ENCODE measurements at places on chromosomes 12 and 14.
A peak's percentile ranks its signal among the peaks of the same experiment; 100 is the strongest.

DNA sequence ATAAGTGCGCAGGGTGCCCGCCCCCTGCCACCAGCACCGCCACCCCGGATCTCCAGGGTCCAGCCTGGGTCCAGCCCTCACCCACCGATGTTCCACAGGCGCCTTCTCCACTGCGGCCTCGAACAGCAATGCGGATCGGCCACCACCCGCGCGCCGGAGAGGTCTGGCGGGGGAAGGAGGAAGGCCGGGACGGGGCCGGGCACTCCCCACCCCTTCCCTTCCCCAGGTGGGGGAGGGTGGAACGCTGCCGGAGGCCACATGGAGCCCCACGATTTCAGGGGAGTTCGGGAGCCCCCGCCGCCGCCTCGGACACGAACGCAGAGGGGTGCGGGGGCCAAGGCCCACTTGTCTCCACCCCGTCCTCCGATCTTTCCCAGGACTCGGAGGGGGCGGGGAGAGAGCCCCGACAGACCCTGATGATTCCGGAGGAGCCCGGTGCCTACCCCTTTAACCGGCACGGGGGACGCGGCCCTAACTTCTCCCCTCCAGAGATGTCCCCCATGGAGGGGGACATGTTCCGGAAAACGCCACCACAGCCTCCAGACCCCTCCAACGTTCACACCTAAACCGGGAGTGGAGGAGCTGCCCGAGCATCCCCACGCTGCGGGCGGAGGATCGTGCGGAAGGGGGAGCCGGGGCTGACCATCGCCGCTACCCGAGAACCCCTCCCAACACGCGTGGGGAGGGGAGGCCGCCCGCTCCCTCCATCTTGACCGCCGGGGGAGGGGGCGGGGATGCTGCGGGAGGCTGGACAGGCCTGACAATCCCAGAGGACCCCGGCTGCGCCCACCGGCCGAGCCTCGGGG, 1.1 kb downstream of the ATXN2 start:
- peak; percentile 28 for DNase-seq

DNA sequence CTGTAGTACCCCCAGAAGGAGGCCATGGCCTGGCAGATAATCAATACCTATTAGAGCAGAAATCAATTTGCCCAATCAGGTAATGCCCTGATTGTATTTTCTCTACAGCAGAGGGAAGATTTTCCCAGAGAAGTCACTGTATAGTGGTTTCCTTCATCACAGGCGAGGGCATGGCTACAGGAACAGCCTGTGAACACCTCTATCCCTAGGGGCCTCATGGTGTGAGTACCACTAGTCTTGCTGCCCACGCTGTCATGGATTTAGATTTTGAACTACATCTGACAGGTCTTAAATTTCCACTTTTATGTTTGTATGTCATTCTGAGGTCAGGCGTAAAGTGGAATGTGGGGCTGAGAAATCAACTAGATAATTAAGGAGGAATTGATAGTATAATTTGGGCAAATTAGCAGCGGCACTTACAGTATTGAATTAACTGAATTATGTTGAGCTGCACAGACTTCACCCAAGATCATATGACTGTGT, 42.4 kb upstream of the STXBP6 start:
- DNase-seq = no peak

DNA sequence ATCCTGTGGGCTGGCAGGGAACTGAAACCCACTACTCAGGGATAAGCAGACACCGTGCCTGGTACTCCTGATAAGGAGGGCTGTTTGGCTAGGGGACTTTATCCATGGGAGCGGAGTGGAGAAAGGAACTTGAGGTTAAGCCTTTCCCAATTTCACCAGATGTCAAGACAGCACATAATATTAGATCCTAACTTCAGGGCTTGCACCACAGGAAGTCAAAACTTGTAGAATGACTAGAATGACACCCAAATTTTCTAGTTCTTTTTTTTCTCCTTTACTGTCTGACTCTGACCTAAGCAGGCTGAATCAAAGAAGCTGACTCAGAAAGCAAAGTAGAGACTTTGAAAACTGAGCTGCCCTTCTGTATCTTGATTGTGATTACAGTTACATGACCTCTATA, 7.1 kb upstream of the CGRRF1 start:
- DNase-seq = no peak

DNA sequence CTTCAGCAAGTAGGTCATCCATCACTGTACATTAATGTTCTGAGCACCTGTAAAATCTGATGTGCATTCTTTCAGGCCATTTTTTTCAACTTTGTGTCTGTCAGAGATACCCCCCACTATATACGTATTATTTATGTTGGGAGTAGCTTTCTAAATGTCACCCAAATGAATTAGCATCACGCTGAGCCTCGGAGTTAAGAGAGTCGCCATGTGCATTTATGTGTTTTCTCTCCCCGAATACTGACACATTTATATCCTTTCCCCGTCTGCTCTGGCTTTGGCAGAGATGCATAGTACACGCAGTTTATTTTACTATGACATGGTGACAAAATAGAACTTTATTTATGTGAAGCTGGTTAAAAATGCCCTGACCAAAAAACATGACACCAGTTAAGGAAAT, 216.4 kb downstream of the SLC25A21 start:
- DNase-seq = no peak
